Activated CD4-positive, CD25-positive, alpha-beta regulatory T cell treated with anti-CD3 and anti-CD28 coated beads, Interleukin-2, amount 50 U/mL, for 16 hours (primary cell): ENCODE measurements at places on chromosomes 13 and 19.

DNA sequence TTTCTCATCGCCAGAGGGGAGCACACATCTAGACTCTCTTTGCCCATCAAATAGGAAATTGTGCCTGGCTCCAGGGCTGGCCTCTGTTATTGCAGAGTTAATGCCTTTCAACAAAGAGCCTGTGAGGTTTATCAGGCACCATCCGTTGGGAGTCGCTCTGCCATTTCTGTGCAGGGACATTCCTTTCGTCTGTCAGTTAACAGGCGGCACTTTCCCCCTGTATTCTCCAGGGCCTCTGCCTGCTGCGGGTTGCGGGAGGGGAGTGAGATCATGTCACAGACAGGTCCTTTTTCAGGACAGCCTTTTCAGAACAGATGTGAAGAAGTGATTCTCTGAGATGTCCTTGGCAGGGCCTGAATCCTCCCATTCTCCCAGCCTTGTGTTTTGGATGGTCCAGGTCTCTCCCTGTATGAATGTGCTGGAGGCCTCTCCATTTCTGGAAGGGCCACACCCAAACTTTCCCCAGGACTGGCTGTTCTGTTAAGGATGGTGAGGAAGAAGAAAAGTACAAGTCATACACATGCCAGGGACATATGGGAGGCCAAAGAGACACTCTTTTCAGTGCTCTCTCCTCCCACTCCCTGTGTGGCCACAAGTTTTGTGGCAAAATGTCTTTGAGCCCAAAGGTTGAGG, 14.9 kb downstream of the SERP2 start:
- DNase-seq = no peak

- DNase-seq = no peak
Measured at GRCh38 chr13:26895081-26895807, 134.7 kb upstream of the GPR12 start.

- no peak for DNase-seq
Measured at GRCh38 chr13:50758796-50759195, 84.7 kb downstream of the DLEU7 start.

DNA sequence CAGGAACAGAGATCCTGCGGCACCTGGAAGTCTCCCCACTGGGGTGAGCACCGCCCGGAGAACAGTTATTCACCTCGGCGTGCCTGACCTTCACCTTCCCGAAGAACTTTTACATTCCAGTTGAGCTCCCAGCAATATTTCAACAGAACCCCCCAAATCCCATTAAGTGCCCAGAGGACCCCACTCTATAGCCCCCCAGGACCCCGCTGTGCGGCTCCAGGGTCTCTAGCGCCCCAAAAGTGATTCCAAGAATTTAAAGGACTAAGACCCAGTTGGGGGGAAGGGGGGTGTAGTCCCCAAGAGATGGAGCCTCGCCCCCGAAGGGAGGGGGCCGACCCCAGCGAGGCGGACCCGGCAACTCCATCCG, 480 bp downstream of the GPR108 start:
- no peak for DNase-seq

GRCh38 chr19:16022251-16022650, 54.0 kb upstream of the TPM4 start:
- no peak for DNase-seq
